Liver (tissue), 10 donors: ENCODE measurements at places on chromosomes 7 and 10. TPM values are rescaled to one million over a fixed set of nuclear protein-coding genes. Genes with fewer than 3 reads are reported as not detected.

The DNAJC12 gene
- total RNA-seq: 16.4 TPM

GRCh38 chr10:122078326-122078725 lies 89.4 kb downstream of the TACC2 start:
- no peaks in the 10 kb centered on the region for H3K36me3 ChIP-seq
- H3K27me3 ChIP-seq: no peaks in the 10 kb centered on the region
- H3K4me1 ChIP-seq: no peaks in the 10 kb centered on the region
- no peak overlapping the region for H3K27ac ChIP-seq
- no peak for DNase-seq
- no peak overlapping the region for H3K4me3 ChIP-seq

- no peak overlapping the region for H3K4me3 ChIP-seq
- no peak overlapping the region for H3K27ac ChIP-seq
- no peaks in the 10 kb centered on the region for H3K27me3 ChIP-seq
- H3K4me1 ChIP-seq: no peaks in the 10 kb centered on the region
Measured at GRCh38 chr10:44435196-44435595, 50.3 kb upstream of the CXCL12 start.

The GAD2 gene
- total RNA-seq: not detected

The FGFBP3 gene
- total RNA-seq: 0.25 TPM

- H3K4me1 ChIP-seq: no peaks in the 10 kb centered on the region
- no peak overlapping the region for H3K27ac ChIP-seq
- no peaks in the 10 kb centered on the region for H3K27me3 ChIP-seq
- no peaks in the 10 kb centered on the region for H3K36me3 ChIP-seq
- no peak overlapping the region for H3K4me3 ChIP-seq
Measured at GRCh38 chr7:55308186-55308929, 56.8 kb upstream of the LANCL2 start.

The OR13A1 gene
- total RNA-seq: 0.05 TPM

The ZSCAN21 gene
- 8.5 TPM for total RNA-seq

- H3K27ac ChIP-seq: no peak overlapping the region
- no peaks in the 10 kb centered on the region for H3K4me1 ChIP-seq
- no peaks in the 10 kb centered on the region for H3K27me3 ChIP-seq
- no peak for DNase-seq
- no peak overlapping the region for H3K4me3 ChIP-seq
Measured at GRCh38 chr10:29228562-29228961, 60.3 kb upstream of the LYZL1 start.

The CHN2 gene
- 25.4 TPM for total RNA-seq

DNA sequence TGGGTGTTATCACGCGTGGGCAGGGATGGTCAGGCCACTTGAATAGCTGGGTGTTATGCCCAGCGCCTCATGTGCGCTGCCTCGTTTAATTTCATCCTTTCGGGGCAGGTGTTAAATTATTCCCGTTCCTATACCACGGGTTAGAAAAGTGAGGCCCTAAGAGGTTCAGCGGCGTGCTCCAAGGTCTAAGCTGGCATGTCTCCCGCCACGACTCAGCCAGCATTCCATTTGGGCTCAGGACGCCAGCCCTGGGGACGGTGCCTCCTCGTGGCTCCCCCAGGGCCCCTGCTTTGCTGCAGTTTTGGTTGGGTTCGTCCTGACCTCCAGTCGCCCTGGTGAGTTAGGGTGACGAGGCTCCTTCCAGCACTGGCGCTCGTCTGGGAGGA lies 124.5 kb downstream of the TRRAP start:
- DNase-seq: no peak
- no peaks in the 10 kb centered on the region for H3K27me3 ChIP-seq
- no peaks in the 10 kb centered on the region for H3K4me1 ChIP-seq
- H3K4me3 ChIP-seq: no peak overlapping the region
